ENCODE measurements at places on chromosomes 4 and X.

DNA sequence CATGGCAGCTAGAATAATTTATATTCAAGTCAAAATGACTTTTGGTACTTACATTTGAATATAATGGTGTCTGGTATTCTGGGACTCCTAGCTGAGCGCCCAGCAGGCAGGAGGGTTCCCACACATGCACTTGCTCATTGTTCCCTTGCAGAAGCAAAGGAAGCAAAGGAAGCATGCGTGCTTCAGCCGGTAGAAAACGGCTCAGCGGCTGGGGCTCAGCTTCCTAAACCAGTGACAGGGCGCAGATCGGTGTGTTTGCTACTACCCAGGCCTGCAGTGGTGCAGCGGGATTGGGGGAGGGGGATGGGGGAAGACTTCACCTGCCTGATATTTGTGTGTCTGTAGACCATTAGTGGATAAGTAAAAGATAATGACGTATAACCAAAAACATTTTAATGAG lies 978.3 kb upstream of the TENM3 start:
- no peak for DNase-seq

- no peak for DNase-seq
These were observed 25.5 kb downstream of the CDKN2AIP start for GRCh38 chr4:183469936-183470335.

GRCh38 chr4:25043548-25043947 lies 12.8 kb upstream of the LGI2 start:
- no peak for DNase-seq

DNA sequence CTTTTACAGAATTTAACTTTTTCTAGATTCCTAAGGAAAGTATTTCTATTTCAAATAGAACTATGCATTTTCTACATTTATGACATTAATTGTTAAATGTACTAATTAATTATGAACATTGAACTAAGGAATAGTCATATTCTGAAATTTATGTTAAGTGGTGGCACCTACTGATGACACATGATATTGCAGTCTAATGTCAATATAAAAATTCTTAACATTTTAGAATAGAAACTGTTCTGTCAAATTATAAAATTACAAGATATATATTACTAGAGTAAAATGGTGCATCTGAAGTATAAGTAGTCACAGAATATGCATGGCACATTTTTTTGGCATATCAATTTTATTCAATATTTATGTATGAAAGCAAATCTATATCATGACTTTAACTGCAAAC lies 40.2 kb upstream of the NDNF start:
- DNase-seq = no peak
